ENCODE measurements at places on chromosomes 11 and 22.

- H3K36me3 ChIP-seq, result peaks cover 3% of the 10 kb centered on the region
- H3K4me3 ChIP-seq, result no peak overlapping the region
- peaks cover 66% of the 10 kb centered on the region for H3K27me3 ChIP-seq
- DNase-seq, result no peak
These were observed 24.1 kb upstream of the WNT11 start for GRCh38 chr11:76230392-76230791.

- no peaks in the 10 kb centered on the region for H3K27me3 ChIP-seq
- H3K4me1 ChIP-seq, result no peaks in the 10 kb centered on the region
- H3K4me3 ChIP-seq, result no peak overlapping the region
- H3K36me3 ChIP-seq, result no peaks in the 10 kb centered on the region
These were observed 109.3 kb downstream of the CTTN start for GRCh38 chr11:70507466-70508230.

DNA sequence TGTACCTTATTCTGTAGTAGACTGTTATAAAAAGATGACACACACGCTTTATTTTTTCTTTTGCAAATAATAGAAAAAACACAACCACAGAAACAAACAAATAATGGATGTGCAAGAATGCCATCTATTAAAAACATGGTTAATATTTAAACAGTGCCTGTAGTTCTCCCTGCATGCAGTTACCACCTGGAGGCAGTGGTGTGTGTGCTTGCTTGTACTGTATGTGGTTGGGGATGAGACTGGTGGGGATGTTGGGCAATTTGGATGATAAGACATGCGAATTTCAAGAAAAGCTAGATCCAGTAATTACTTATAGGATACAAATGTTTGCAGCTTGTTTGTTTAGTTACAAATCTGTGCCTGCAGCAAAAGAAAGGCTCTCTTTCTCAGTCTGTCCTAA, 3.6 kb downstream of the C11orf87 start:
- H3K27me3 ChIP-seq, result peaks cover 39% of the 10 kb centered on the region
- no peak for DNase-seq

- H3K27ac ChIP-seq, result no peak overlapping the region
- no peaks in the 10 kb centered on the region for H3K4me1 ChIP-seq
- DNase-seq, result no peak
- H3K36me3 ChIP-seq, result no peaks in the 10 kb centered on the region
- H3K4me3 ChIP-seq, result no peak overlapping the region
- H3K27me3 ChIP-seq, result peaks cover 39% of the 10 kb centered on the region
These were observed 47.4 kb downstream of the IGLL1 start for GRCh38 chr22:23532731-23533130.

- no peak for DNase-seq
- no peaks in the 10 kb centered on the region for H3K27me3 ChIP-seq
- H3K36me3 ChIP-seq, result no peaks in the 10 kb centered on the region
- no peaks in the 10 kb centered on the region for H3K4me1 ChIP-seq
- no peak overlapping the region for H3K4me3 ChIP-seq
- no peak overlapping the region for H3K27ac ChIP-seq
These were observed 322.8 kb upstream of the SYN3 start for GRCh38 chr22:33380789-33381530.

Data from activated naive CD4-positive, alpha-beta T cell treated with anti-CD3 and anti-CD28 coated beads, Interleukin-2, amount 10 ng/mL, durations not matched to agents 7 days and 5 days (primary cell).